Stimulated activated CD8-positive, alpha-beta memory T cell treated with anti-CD3 and anti-CD28 coated beads, Interleukin-7, amount 100 ng/mL, for 24 hours (primary cell): ENCODE measurements at places on chromosomes 4 and X.
A peak's percentile ranks its signal among the peaks of the same experiment; 100 is the strongest.

GRCh38 chr4:17816142-17816541, 5.4 kb downstream of the NCAPG start:
- DNase-seq: no peak

GRCh38 chr4:978957-979701, 5.8 kb upstream of the DGKQ start:
- no peak for DNase-seq

DNA sequence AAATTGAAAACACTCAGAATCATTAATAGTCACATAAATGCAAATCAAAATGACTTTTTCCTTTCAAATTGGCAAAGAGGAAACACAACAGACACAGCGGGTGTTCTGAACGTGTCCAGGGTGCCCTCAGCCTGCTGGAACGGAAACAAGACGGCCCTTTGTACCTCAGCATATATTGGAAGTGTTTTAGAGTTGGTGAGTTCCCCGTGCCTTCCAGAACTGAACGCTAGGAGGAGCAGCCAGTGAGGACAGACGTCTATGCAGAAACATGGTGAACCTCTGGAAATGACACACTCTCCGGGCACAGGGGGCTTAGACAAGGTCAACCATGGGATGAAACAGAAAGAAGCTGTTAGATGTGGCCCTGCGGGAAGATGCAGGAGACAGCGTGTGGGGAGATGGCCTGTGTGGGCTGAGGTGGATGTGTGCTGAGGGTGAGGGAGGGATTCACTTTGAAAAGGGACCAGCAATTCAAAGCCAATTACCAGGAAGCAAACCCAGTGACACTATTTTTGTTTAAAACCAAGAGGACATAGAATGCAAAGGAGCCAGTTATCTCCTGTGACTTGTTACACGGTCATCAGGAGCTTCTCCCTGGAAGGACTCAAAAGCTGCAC, 40.4 kb downstream of the RNF212 start:
- DNase-seq: peak; percentile 12

GRCh38 chr4:69773484-69773883, 13.1 kb upstream of the SULT1B1 start:
- DNase-seq: no peak

- DNase-seq: no peak
Observed at GRCh38 chr4:128279624-128280225, 7.9 kb downstream of the PGRMC2 start.

- DNase-seq: no peak
Observed at GRCh38 chr4:174152717-174153466, 130.6 kb downstream of the FBXO8 start.

DNA sequence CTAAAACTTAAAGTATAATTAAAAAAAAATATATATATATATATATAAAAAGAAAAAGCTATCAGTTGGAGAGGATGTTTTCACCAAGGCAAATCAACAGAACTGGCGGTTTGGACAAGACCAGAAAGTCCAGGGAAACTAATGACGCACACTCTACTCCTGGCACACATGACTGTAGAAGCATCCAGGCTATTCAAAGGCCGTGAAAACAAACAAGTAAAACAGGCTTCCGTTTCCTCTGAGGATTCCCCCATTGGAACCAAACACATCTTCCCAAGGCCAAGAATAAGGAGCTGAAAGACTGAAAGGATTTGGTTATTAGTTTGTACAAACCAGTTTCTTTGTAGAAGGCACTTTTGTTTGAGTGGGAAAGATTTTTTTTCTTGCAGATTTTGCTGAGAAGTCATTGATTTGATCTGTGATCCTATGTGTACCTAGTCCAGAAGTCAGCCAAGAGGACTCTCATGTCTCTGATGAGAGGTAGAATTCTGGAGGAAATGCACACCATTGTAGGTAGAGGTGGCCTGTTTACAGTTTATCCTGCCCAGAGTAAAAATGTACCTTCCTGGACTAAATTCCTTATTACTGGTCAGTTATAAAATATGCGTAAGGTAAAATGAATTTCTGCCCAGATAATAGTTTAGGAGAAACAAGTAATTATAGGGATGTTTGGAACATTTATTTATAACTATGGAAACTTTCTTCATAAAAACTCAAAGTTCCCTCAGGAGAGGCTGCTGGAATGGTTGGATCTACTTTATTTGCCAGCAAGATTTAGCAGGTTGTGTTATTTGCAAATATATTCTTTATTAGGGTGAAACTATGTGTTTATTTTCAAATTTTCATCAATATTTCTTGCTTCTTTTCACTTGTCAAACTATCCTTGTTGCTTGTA, 66.5 kb downstream of the DMP1 start:
- DNase-seq: no peak

GRCh38 chrX:121836000-121836399, 788.6 kb downstream of the GLUD2 start:
- no peak for DNase-seq
